CD4-positive, alpha-beta T cell treated with Interleukin-12 subunit alpha and Interleukin-12 subunit beta, for 1 hour (primary cell): ENCODE measurements at places on chromosomes 3 and 15.

- no peak for DNase-seq
These were observed 123.8 kb upstream of the PHLDB2 start for GRCh38 chr3:111735243-111735758.

DNA sequence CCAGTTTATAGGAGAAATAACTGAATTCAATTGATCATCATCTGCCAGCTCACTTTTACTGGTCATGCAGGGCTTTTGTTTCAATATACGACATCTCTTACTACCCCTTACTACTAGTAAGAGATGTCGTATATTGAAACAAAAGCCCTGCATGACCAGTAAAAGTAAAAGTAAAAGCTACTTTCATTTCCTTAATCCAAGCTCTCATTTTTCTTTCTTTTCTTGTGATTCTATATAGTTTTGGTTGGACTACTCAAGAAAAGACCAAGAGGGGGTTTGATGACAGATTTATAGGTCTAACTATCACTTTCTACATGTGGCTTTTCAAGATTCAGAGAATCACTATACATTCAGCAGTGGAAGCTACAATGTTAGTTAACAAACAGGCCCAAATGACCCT is 1237.3 kb downstream of the ROBO2 start:
- DNase-seq, result no peak

GRCh38 chr3:169390271-169390670 is 273.2 kb downstream of the MECOM start:
- no peak for DNase-seq

DNA sequence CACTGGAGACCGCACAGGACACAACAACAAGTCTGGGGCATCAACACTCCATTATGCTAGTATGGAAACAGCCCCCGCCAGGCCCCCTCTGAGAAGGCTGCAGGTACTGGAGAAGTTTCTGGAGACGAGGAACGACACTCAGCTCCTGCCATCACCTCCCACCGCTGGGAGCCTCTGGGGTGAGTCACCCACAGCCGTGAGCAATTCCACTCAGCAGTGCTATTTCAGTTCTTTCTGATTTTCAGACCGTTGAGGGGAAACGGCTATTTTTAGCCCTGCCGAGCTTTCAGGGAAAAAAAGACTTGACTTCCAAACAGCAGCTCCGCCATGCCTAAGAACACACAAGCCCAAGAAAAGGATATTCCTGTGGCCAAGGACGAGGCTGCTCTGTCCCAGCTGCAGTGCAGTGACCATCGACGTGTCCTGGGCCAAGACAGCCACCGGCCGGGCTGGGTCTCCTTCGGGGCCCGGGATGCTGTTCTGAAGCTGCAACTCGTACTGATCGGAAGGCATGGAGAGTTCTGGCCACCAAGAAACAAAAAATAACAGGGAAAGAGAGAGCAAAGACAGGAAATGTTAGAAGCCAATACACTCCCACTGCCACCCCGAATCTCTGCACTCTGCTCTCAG is 40.8 kb downstream of the NUP210 start:
- no peak for DNase-seq
